ENCODE measurements at places on chromosomes 12 and 14.
A peak's percentile ranks its signal among the peaks of the same experiment; 100 is the strongest.

DNA sequence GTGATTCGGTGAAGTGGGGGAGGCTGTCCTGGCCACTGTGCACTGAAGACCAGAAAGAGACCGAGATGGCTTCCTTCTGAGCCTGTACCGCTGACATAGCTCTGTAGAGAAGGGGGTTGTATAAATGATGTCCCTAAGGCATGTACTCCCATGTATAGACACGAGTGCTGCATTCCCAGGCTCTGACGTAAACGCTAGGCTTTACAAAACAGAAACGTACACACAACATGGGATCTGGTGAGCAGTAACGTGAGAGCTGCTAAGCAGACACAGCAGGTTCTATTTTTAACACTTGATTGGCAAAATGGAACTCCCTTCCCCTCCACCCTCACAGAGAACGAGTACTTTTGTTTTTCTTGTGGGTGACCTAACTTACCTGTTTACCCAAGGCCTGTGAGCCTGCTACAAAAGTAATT is 35.9 kb downstream of the ACADS start:
- DNase-seq: no peak

DNA sequence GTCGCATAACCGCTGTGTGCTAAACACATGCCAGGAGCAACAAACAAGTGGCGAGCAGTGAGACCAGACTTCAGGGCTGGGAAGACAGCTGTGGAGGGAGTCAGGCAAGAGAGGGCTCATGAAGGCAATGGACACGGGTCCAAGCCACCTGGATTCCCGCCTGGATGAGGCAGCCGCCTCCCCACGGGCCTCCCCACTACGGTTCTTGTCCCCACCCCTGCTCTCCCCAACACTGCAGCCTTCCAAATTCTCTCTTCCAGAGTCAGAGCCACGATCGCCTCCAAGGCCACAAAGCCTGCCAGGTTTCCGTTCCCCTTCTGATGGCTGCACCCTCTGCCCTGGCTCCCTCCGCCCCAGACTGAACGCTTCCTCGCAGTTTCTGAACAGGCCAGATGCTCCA is 36.1 kb upstream of the PIWIL1 start:
- no peak for DNase-seq

DNA sequence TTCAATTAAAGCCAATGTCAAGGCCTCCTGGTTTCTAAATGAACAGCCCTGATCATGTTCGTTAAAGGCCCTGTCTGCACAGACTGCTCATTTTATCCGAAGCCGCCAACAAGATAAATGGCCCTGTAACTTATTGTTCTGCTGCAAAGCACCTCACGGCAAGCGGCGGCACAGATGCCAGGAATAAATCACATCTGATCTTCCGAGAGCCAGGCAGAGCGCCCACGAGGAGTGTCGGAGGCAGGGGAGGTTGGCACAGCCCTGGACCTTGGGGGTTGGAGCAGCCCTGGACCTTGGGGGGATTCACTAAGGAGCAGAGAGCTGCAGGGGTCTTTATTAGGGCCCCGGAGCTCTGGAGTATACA is 110.5 kb downstream of the SCARB1 start:
- DNase-seq: no peak

DNA sequence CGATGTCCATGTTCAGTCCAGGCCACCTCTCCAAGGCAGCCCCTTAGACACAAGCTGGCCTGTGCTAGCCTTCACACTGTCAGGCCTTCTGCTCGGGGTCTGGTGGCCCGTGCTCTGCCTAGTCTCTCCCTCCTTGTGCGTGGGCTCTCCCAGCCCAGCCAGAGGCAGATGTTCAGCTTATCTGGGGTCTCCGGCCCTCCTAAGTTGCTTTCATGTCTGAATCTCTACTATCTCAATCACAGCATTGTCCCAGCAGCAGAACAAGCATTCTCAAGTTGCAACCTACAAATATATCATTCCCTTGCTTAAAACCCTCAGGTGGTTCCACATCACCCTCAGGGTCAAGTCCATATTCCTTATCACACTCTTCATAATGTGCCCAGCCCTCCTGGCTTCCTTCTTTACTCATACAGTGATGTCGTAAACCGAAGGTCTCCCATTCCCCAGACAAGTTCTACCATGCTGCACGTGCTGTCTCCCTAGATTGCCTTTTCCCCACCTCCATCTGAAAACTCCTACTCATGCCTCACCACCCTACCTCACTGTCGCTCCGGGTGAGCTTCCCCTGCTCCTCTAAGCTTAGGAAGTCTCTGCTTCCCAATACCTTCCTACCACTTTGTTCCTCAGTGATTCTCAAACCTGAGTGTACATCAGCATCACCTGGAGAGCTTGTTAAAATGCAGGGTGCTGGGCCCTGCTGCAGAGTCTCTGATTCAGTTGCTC is 1.5 kb downstream of the KRT73 start:
- DNase-seq: no peak

GRCh38 chr12:100565987-100566545 is 7.4 kb upstream of the GAS2L3 start:
- DNase-seq: no peak

- DNase-seq: no peak
Observed at GRCh38 chr14:46245276-46245675, 406.3 kb downstream of the RPL10L start.

GRCh38 chr14:100731846-100732765 is 5.4 kb downstream of the DLK1 start:
- DNase-seq: no peak

DNA sequence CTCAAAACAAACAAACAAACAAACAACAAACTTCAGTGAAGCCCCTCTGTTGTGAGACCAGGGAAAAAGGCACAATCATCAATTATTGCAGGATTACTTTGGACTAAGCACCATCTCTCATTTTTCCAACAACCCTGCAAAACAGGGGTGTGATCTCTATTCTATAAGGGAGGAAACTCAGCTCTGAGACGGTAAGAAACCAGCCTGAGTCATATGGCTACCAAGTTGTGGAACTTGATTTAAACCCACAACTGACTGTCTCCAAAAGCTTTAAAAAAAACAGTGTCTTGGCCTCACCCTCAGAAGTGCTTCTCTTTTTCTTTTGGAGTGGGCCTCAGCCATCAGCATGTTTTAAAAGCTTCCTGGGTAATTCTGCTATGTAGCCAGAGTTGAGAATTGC is 49.8 kb downstream of the RIN3 start:
- no peak for DNase-seq

DNA sequence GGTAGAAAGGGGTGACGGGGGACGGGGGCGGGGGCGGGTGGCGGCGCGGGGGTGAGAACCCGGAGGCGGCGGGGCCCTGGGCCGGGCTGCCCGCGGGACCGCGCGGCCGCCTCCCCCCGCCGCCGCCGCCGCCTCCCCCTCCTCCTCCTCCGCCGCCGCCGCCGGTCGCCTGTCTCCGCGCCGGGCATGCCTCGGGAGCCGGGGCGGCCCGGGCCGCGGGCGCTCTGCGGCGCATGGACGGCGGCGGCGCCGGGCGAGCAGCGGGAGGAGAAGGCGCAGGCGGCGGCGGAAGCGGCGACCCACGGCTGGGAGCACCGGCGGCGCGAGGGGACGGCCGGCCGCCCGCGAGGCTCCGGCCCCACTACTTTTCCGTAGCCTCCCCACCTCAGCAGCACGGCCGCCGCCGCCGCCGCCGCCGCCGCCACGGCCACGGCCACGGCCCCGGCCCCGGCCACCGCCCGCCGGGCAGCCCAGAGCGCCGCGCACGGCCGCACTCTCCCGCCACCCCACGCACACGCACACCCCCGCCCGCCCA is at the start of gene NPAS3:
TSS of gene NPAS3 (plus strand) at position 161 of the 535 bp plus-strand sequence.
- no peak for DNase-seq

GRCh38 chr12:103326190-103326589 is 169.6 kb downstream of the C12orf42 start:
- no peak for DNase-seq

- DNase-seq: no peak
Observed at GRCh38 chr14:22491683-22492621, 97.1 kb downstream of the DAD1 start.

DNA sequence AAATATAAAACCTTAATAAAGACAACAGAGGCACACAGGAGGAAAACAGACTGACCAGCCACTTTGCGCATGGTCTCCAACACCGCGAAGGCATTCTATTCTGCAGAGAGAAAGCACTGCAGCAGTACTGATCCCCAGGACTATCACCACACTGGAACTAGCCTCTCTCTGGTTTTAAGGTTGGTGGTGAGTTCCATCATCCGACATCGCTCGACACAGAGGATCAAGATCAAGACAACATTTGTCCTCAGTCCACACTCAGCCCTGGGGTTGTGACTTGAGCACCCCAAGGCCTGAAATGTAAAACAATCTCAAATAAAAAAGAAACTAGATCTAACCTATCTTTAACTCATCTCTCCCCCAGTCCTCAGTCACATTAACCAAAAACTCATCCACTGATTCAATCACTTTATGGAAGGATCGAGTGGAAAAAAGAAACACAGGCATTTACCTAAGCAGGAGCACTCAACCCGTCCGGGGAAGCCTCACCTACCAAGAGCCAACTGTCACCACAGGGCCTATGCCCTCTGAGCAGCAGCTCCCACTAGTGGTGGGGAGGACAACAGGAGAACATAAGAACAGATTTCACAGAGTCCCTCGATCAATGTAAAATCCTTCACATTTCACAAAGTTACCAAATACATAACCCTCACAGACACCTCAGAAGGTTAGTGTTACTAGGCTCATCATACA is 17.7 kb downstream of the STXBP6 start:
- peak; percentile 11 for DNase-seq

- no peak for DNase-seq
Observed at GRCh38 chr14:88241810-88242209, 81.3 kb downstream of the KCNK10 start.

DNA sequence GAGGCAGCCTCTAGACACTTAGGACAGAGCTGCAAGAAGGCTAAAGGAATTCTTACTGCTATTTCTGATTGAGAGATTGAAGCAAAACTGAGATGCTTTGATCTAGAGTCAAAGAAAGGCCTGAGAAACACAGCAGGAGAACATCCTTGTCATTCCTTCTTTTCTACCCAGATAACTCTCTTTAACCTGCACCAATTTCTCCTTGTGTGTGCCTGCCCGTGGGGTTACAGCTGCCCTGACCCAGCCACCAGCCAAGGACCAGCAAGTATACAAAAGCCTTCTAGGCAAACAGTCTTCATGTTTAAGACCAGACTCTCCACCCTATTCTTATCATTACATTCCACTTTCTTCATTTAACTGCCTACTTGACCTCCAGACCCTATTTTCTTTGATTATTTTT is 81.7 kb upstream of the PRB2 start:
- no peak for DNase-seq

DNA sequence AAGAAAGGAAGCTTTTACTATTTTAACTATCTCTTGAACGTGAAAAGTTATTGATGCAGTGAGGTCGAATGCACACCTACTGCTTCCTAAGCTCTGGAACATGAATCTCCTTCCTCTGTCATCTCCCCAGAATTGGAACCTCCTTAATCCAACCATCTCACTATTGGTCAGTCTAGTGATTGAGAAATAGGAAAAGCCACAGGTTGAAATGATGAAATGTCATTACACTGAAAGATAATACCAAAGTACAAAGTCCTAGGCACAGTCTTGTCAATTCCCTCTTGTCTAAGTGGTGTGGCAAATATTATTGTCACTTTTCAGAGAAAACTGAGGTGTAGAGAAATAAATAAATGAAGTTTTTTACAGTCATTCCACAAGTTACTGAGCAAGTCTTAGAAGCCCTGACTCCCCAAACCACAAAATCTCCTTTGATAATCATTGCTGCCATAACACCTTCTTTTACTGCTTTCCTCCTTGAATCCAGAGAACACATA is 19.5 kb upstream of the HIGD1C start:
- no peak for DNase-seq

DNA sequence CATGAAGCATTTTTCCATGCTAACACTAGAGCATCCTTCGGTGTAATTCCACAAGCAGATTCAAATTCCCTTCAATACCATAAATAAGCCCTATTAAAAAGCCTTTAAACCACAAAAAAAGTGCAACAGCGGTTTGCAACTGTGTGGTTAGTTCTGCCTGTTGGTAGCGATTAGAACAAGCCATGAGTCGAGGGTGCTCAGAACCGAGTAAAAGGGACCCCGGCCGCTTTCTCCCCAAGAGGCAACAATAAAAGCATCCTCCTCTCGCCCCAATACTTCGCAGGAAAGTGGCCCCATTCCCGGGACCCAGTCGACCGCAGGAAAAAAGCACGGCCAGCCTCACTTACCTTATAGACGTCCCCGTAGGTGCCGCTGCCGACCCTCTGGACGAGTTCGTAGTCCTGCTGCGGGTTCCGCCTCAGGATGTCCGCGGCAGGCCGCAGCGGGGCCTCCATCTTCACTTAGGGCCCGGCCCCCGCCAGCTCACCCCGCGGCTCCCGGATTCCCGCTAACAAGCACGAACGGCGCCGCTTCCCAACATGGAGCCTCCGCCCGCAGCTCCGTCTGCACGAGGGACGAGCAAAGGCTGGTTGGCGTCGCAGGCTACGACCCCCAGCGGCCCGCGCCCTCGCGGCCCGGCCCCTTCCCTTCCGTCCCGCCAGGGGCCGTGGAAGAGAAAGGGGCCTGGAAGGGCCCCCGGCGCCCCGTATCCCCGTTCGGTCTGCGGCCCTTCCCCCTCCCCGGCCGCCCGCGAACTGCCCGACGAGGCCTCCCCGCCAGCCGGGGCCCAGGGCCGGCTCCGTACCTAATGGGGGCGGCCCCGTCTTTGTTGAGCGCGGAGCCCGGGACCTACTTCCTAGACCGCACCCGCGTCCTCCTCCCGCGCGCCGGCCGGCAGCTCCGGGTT is 521 bp downstream of the MAP4K5 start:
- peak; percentile 51 for DNase-seq

DNA sequence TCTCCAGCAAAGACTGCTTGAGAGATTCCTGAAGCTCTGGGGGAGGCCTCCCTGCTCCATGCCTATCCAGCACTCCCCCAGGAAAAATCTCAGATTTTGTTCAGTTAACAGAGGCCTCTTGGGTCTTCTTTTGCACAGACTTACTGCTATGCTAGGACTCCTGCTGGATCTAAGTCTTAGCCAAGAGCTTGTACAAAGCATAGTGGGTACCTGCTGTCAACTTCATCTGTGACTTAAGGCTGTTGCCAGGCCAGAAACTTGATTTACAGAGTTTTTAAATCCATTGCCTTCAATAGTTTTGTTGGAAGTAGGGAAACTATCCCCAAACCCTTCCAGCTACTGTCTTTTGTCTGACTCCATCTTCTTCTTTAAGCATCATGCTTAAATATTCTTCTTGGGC is 140.5 kb downstream of the SMOC1 start:
- no peak for DNase-seq

DNA sequence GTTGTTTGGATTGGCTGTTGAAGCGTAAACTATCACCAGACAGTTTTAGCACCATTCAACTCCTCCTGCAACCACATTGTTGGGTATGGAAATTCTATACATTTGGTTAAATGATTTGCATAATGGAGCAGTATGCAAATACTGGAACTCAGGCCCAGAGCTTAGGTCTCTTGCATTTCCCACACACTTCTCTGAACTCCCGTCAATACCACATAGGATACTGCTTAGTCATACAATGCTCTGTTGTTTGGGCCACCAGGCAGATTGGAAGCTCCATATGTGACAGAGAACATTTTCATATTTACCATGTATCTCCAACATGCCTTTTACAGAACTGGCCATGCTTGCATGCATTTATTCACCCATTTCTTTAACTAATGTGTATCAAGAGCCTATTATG is 78.0 kb downstream of the IFNG start:
- no peak for DNase-seq

Measured in activated naive CD8-positive, alpha-beta T cell treated with anti-CD3 and anti-CD28 coated beads, Interleukin-2, amount 50 U/mL, for 24 hours (primary cell).